ENCODE measurements at places on chromosomes 2 and 18. TPM values are rescaled to one million over a fixed set of nuclear protein-coding genes. Genes with fewer than 3 reads are reported as not detected.

GRCh38 chr2:23597687-23598086 is 212.7 kb downstream of the KLHL29 start:
- DNase-seq = no peak

DNA sequence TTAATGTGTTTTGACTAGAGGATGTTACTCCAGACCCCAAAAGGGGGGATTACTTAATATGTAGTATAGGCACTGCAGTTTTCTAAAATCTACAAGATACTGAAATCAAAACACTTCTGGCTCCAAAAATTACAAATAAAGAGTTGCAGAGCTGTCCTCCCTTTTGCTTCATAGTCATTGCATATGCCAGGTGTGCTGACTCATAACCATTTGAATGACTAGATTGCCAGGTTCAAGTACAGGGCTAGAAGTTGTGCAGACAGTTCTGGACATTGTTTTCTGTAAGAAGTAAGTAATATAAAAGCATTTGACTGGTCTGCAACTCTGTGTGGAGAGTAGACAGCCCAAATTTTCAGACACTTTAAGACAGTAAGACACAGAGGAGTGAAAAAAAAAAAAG is 6.7 kb downstream of the CWC22 start:
- no peak for DNase-seq

GRCh38 chr18:60649107-60649506 is 276.5 kb upstream of the MC4R start:
- no peak for DNase-seq

GRCh38 chr2:233107831-233108300 is 47.7 kb downstream of the INPP5D start:
- no peak for DNase-seq

GRCh38 chr2:142944721-142945120 is 67.3 kb downstream of the KYNU start:
- no peak for DNase-seq

GRCh38 chr2:74261204-74261864 is 62.9 kb downstream of the MTHFD2 start:
- DNase-seq = no peak

DNA sequence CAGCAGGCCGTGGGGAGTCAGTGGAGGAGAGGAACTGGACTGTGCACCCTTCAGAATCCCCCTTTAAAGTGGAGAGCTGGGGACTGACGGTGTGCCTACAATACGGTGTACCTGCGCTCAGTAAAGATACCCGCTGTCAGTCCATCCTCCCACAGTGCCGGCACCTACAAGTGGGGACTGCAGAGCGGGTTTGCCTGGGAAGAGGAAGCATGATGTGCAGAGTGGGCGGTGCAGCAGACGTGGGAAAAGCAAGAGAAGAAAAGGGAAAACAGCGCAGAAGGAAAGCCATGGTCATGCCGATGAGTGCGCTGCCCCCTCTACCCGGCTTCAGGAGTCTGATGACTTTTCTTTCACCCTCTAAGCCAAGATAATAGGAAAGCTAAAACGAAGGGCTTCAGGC is 148.0 kb downstream of the TPO start:
- DNase-seq = no peak

- DNase-seq = peak; percentile 78
Measured at GRCh38 chr2:67260343-67261277, 136.5 kb upstream of the ETAA1 start.

GRCh38 chr18:68734308-68734707 is 19.4 kb upstream of the TMX3 start:
- no peak for DNase-seq

The TUBB8B gene
- not detected for total RNA-seq

The EGR4 gene
- total RNA-seq = not detected

The FOSL2 gene
- total RNA-seq = 298 TPM

The UCN gene
- total RNA-seq = not detected

The MC2R gene
- total RNA-seq = not detected

The MYO5B gene
- 40.7 TPM for total RNA-seq

Measured in suprapubic skin (tissue), 4 donors.